Effector memory CD4-positive, alpha-beta T cell (primary cell): ENCODE measurements at places on chromosomes 2 and 18.

- peak; percentile 10 for DNase-seq
Observed at GRCh38 chr18:46148810-46149209, 44.6 kb downstream of the HAUS1 start.

DNA sequence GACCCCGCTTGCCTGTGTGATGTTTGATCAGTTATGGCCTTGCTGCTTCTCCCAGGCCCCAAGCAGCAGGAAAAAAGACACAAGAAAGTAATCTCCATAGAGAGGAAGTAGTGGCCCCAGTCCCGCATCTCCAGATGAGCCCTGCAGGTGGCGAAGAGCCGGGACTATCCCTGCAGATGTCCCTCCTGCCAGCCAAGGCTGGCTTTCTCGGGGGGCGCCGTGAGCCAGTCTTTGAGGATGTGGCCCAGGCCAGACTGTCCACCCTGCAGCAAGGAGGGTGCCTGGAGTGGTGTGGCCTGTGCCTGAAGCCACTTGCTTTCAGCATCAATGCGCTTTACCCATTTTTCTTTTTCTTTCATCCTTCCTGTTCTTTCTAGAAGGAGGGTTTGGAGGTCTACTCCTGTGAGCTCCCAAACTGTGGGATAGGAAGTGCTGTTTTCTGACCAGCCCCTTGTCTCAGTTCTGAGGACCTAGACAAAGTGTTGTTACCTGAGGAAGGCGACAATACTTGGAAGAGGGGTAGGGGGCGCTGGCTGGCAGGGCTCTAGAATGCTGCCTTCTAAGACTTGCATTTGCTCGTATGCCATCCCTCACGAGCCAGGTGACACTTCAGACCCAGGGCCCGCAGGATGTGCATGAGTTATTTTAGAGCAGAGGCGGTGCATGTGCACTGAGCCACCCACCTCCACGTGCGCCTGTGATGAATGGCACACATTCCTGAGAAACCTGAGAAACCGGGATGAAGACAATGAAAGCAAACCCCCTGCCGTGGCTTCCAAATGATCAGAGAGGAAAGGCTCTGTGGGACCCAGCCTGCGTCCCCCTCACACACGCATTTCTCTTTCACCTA, 255.8 kb downstream of the FBXO15 start:
- no peak for DNase-seq

GRCh38 chr2:167732326-167732725, 515.1 kb downstream of the STK39 start:
- no peak for DNase-seq

DNA sequence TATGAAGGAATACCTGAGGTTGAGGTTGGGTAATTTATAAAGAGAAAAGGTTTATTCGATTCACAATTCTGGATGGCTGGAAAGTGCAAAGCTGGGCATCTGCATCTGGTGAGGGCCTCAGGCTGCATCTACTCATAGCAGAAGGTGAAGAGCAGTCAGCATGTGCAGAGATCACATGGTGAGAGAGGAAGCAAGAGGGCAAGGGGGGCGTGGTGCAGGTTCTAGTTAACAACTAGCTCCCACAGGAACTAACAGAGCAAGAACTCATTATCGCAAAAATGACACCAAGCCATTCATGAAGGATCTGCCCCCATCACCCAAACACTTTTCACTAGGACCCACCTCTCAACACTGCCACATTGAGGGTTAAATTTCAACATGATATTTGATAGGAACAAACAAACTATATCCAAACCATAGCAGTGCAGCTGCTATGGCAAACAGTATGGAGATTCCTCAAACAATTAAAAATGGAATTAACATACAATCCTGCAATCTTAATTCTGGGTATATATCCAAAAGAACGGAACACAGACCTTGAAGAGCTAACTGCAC, 72.8 kb upstream of the LDLRAD4 start:
- no peak for DNase-seq

GRCh38 chr2:241657786-241658254, 20.3 kb downstream of the ATG4B start:
- DNase-seq, result no peak

DNA sequence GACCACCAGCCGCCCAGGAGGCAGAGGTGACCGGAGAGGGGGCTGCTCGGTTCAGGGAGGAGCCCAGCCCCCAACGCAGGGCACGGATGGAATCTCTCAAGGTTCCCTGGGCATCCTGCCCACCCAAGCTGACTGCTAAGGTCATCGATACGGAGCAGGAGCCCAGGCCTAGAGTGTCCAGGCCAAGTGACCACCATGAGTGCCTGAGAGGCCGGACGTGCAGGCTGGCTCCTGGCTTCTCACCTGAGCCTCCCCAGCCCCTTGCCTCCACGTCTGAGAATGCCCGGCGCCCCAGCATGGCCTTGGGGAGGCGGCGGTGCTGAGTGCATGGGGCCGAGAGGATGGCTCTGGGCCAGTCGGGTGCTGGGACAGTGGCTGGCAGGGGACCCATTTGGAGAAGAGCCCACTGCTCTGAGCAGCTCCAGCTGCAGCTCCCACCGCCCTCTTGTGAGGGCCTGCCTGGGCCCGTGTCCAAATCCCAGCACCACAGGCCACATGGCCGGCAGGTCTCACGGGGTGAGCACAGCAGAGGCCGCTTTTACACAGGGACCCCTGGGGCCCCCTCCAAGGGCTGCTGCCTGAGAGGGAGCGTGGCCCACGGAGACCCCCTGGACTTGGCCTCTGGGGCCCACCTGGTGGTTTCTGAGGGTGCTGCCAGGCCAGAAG, 102.8 kb upstream of the CTDP1 start:
- no peak for DNase-seq

DNA sequence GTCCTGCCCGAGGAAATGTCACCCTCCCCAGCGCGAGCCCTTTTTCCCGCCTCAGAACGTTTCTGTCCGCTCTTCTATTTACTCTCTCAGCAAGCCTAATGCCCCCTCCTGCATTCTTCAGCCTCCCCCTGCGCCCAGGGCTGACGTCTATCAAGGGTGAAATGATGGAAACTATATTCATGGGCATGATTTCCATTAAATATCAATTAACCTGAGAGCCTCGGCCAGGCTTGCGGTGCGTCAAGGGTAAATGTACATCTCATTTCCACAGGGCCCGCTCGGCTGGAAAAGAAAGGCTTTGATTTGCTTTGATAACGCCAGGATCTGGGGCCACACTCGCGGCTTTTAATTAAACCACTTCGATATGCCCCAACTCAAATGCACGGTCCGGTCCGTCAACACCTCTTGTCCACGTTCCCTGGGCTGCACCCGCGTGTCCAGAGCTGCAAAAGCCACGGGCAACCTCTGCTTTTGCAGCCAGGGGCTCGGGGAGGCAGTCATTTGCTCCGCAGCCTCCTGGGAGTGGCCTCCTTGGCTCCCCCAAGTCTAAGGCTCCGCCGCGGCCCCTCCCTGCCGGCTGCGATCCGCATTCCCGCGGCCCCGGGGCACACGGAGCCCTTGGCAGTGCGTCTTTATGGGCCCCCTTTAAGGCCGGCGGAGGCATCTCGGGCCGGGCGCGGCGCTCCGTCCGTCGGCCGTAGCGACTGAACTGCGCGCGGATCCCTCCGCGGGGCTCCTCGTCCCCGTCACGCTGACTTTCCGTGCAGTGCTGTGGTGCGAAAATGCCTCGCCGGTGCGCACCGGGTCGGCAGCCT, at the start of gene HOXD8:
TSS of gene HOXD8 (plus strand) at position 724 of the 815 bp plus-strand sequence. CDS start 662 bp downstream, outside the sequence.
- DNase-seq, result no peak

GRCh38 chr2:31003749-31004148, 134.5 kb downstream of the GALNT14 start:
- DNase-seq, result no peak

- DNase-seq, result no peak
Observed at GRCh38 chr18:38221476-38222100, 656.0 kb upstream of the CELF4 start.

GRCh38 chr2:176239031-176239430, 30.2 kb upstream of the MTX2 start:
- no peak for DNase-seq

GRCh38 chr18:60147323-60147722, 225.3 kb downstream of the MC4R start:
- DNase-seq, result no peak

DNA sequence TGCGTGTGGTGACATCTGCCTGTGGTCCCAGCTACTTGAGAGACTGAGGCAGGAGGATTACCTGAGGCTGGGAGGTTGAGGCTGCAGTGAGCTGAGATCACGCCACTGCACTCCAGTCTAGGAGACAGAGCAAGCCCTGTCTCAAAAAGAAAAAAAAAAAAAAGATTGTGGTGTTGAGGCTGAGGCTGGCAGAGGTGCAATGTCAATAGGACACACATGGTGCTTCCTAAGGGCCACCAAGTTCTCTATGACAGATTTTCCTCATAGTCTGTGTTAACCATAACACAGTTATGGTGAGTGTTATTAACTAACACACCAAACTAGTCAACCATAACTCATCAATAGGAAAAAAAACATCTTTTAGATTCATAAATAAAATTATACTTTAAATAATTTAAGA, 494.4 kb downstream of the TMX3 start:
- no peak for DNase-seq

DNA sequence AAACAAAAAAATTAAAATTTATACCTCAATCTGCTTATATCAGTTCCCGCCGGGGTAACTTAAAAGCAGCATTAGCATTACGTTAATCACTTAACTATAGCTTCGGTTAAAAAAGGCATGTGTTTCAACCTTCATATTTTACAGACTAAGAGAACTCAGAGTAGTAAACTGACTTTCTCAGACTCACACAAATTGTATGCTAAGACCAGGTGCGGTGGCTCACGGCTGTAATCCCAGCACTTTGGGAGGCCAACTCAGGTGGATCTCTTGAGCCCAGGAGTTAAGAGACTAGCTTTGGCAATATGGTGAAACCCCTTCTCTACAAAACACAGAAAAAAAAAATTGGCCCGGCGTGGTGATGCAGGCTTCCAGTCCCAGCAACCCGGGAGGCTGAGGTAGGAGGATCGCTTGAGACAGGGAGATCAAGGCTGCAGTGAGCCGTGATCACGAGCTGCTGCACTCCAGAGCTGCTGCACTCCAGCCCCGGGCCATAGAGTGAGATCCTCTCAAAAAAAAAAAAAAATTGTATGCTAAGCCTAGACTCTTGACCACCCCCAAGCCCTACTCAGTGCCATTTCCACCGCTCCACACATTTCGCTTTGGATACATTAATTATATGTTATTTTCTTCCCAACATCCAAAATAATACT, 2.4 kb downstream of the HNRNPLL start:
- no peak for DNase-seq

- no peak for DNase-seq
Observed at GRCh38 chr2:106700616-106701015, 185.4 kb downstream of the ST6GAL2 start.

GRCh38 chr2:218172845-218173244, 6.1 kb upstream of the CXCR1 start:
- no peak for DNase-seq

DNA sequence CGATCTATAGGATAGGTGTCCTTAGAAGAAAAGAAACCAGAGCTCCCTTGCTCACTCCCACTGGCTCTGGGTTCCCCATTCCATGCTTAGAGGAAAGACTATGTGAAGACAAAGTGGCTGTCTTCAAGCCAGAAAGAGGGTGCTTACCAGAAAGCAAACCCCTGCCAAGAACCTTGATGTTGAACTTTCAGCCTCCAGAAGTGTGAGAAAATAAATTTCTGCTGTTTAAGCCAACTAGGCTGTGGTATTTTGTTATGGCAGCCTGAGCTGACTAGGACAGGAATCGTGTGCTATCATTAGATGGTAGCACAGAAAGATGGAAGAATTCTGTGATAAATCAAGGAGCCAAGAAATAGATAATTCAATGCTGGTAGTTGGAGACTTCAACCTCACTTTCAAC, 19.9 kb upstream of the TFCP2L1 start:
- DNase-seq, result no peak

DNA sequence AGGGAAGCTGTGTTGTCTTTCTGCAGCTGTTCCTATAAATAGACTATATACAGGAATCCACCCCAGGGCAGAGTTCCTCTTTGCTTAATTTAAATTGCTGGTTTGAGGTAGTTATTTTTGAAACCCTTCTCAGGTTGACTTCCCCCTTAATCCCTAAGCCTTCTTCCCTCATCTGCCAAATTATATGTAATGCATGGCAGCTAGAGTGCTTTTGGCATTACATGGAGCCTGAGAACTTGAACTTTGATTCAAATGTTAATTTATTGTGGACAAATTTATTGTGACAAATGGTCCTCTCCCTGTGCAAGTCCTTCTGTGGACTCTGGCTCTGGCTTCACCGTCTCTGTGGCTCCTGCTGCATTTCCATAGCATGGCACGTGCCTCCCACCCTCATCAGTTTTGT, 29.2 kb downstream of the MYO1B start:
- no peak for DNase-seq

DNA sequence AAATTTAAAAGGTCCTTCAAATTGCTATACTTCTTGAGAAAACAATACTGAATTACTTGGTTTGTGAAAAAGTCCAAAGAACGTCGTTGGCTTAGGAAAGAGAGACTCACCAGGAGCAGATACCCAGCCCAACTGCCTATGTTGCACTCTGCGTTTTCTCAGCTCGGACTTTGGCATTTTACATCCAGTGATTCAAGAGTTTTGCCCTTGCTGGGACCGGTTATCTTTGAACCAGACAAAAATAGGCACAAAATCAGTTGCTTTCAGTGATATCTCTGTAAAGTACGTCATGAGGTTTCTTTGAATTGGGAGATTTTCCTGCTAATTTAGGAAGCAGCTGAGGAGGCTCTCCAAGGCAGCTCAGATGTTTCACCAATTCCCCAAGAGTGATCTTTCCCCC, 29.3 kb downstream of the FHOD3 start:
- DNase-seq, result no peak

- DNase-seq, result no peak
Observed at GRCh38 chr2:75288760-75289159, 89.4 kb upstream of the TACR1 start.

GRCh38 chr18:13389491-13390131, 171.1 kb downstream of the LDLRAD4 start:
- no peak for DNase-seq

DNA sequence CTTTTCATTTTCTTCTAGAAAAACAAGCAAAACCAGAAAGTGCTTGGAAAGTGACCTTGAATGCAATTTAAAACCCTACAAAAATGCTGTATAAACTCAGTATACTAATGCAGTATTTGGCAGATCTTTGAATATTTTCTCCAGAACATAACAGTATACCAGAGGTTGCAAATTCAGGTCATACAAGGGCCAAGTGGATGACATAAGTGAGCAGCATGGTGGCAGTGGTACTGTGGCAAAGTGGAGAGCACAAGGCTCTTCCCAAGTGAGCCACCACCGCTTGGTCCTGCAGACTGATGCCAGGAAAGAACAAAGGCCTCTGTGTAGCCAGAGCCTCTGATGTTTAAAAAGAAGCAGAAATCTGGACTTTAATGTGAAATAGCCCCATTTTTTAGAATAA, 33.1 kb downstream of the METTL4 start:
- no peak for DNase-seq

GRCh38 chr18:44915661-44916060, 235.0 kb downstream of the SETBP1 start:
- DNase-seq, result no peak

DNA sequence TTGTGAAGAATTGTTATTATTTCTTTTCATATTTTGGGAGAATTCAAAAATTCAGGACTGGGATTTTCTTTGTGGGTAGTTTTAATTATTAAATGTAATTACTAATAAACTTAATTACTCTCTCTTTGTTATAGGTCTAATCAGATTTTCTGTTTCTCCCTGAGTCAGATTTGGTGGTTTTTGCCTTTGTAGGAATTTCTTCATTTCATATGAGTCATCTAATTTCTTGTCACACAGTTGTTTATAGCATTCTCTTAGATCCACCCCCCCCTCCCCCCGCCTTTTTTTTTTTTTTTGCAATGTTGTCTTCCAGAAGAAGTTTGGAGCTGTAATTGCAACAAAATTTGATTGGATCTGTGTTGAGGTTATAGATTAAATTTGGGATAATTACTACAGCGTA, 26.0 kb upstream of the GALR1 start:
- DNase-seq, result no peak

GRCh38 chr2:211751848-211752247, 786.8 kb downstream of the ERBB4 start:
- DNase-seq, result no peak
